ENCODE measurements at places on chromosomes 11 and 22. TPM values are rescaled to one million over a fixed set of nuclear protein-coding genes. Genes with fewer than 3 reads are reported as not detected.

The ARHGAP8 gene
- not detected for total RNA-seq

- DNase-seq = no peak
These were observed 20.5 kb upstream of the AMOTL1 start for GRCh38 chr11:94747601-94748041.

GRCh38 chr11:100905684-100906083 is 218.6 kb downstream of the ARHGAP42 start:
- no peak for DNase-seq

DNA sequence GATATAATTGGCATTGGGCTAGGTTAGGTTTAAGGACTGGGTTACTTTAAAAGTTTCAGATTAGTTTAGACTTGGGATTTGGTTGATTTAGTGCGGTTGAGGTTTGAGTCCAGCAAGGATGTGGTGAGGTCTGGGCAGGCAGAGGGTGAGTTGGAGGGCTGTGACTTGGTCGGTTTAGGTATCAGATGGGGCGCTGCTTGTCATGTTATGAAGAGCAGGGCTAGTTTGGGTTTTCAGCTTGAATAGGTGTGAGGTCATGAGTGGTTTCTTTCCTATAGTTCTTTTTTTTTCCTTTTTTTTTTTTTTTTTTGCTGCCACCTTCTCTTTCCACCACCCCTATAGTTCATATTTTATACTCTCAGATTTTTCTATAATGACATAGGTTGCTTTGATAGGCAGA is 4.8 kb downstream of the CLCF1 start:
- no peak for DNase-seq

The MAPK12 gene
- 58.0 TPM for total RNA-seq

- DNase-seq = peak; percentile 12
These were observed 568 bp downstream of the ALG8 start for GRCh38 chr11:78138694-78139421.

- no peak for DNase-seq
These were observed 60.3 kb downstream of the CECR2 start for GRCh38 chr22:17429516-17429915.

DNA sequence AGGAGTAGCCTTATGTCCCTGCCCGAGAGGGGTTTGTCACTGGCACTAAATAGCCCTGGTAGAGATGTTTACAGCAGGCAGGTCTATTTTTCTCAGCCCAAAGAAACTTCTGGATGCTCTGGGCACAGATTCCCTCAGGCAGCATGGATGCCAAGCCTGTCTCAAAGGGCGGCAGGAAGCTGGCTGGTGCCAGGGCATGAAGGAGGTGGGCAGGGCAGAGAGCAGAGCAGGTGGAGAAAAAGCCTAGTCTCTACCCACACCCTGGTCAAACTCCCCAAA is 4.1 kb upstream of the GAS2L1 start:
- no peak for DNase-seq

- DNase-seq = no peak
These were observed 3.6 kb upstream of the SLC15A3 start for GRCh38 chr11:60955571-60955970.

DNA sequence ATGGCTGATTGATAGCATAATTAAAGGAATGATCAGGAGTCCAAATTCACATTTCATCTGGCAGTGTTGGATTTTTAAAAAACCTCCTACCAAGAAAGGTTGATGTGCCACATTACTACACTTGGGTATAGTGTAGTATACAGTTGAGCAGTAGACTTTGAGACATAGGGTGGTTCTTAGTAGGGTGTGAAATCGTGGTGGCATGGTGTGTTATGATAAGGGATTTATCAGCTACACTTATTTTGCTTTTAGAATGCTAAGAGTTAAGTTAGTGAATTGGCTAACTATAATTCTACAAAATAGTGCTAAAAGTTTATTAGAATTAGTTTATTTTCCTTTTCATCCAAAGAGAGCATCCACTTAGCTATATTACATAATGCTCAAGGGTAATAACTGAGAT is 13.1 kb downstream of the TBCEL start:
- DNase-seq = no peak

- DNase-seq = no peak
These were observed 17.6 kb downstream of the ATXN10 start for GRCh38 chr22:45689211-45689610.

GRCh38 chr11:89529626-89530380 is 38.6 kb upstream of the NOX4 start:
- no peak for DNase-seq

- no peak for DNase-seq
These were observed 24.0 kb downstream of the SLCO2B1 start for GRCh38 chr11:75174781-75175370.

DNA sequence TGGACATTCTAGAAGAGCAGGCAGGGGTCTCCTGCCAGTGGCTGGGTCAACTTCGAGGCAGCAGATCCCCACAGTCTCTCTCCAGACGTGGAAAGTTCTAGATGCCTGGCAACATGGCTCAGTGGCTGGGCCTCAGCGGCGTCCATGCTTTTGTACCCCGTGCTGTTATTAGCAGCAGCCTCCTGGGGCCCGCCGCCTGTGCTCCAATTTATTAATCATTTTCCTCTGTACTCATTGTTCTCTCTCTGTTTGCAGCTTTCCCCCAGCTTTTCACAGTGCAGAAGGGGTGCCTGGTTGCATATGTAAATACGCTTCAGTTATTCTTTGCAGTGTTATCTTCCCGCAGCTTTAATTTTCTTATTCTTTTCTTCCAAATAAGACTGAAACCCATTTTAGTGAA is 515.1 kb downstream of the TBC1D22A start:
- no peak for DNase-seq

GRCh38 chr22:28021116-28021997 is 102.3 kb upstream of the PITPNB start:
- no peak for DNase-seq

DNA sequence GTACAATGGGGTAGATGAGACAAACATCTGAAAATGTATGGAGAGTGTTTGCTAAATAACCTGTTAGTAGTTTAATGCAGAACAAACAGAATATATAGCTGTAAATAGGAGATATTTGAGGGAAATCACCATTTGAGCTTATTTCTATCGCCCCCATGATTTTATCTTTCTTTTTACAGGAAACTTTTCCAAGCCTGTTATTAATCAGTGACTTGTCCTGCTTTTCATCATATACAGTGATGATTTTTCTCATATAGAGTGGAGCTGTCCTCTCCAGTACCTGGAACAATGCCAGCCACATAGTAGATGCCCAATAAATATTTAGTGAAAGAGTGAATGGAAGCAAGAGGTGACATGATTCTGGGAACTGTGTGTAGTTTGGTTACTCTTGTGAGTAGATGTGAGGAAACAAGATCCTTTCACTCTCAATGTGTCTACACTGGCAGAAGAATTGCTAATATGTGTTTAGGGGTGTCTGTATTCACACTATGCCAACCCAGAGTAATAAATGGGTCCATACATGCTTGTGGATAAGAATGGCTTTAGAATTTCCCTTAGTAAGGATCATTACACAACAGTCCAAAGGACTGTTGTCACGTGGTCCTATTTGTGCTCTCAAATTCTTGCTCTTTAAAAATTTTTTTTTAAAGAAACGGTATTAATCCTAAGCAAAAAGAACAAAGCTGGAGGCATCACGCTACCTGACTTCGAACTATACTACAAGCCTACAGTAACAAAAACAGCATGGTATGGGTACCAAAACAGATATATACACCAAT is 2.3 kb upstream of the PTS start:
- DNase-seq = no peak

The PTPN5 gene
- total RNA-seq = not detected

The RAB36 gene
- total RNA-seq = not detected

- peak; percentile 41 for DNase-seq
These were observed 3.1 kb downstream of the ASRGL1 start for GRCh38 chr11:62340269-62340901.

The MOGAT2 gene
- not detected for total RNA-seq

The TNNT3 gene
- not detected for total RNA-seq

The CEP126 gene
- total RNA-seq = 0.40 TPM

- no peak for DNase-seq
These were observed 16.4 kb upstream of the CTSC start for GRCh38 chr11:88353835-88354496.

The MIOX gene
- 0.35 TPM for total RNA-seq

- DNase-seq = peak; percentile 93
These were observed 13.1 kb downstream of the EEF1G start for GRCh38 chr11:62560566-62561103.

The TEX12 gene
- total RNA-seq = not detected

GRCh38 chr11:68804786-68805185 is 36.9 kb downstream of the CPT1A start:
- DNase-seq = no peak

The SREBF2 gene
- total RNA-seq = 15.0 TPM

The FOLR2 gene
- not detected for total RNA-seq

DNA sequence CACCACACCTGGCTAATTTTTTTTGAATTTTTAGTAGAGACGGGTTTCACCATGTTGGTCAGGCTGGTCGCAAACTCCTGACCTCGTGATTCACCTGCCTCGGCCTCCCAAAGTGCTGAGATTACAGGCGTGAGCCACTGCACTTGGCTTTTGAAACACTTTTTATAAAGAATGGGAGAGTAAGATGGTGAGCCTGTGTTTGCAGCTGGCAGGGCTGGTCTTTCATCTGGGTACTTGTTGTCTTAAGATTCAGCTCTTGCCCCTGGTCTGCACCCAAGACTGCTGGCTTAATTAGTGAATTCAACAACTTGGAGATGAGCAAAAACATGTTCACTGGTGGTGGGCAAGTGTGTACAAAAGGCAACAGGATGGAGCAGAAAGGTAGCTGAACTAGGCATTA is 4.0 kb downstream of the TSPAN18 start:
- DNase-seq = no peak
